ENCODE measurements at places on chromosomes 1 and 21.

DNA sequence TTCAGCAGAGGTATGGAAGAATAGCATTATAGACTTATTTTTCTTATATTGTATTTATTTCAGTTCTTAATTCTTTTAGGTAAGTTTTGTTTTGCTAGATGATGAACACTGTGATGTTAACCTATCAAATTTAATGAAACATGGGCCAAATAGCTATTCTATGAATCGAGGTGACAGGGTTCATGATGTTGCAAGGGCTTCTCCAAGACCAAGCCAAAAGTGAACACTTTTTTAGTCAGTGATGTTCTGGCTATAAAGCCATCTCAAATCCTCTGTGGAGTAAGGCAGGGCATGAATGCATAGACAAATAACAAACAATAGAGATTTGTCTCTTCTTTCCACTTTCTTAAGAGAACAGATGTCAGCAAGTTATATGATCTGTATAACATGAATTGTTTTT is 26.7 kb downstream of the C1orf146 start:
- DNase-seq: no peak

- peak; percentile 45 for DNase-seq
These were observed 3.9 kb upstream of the C4BPB start for GRCh38 chr1:207084701-207085180.

GRCh38 chr1:174497478-174497877 is 49.7 kb downstream of the GPR52 start:
- DNase-seq: no peak

DNA sequence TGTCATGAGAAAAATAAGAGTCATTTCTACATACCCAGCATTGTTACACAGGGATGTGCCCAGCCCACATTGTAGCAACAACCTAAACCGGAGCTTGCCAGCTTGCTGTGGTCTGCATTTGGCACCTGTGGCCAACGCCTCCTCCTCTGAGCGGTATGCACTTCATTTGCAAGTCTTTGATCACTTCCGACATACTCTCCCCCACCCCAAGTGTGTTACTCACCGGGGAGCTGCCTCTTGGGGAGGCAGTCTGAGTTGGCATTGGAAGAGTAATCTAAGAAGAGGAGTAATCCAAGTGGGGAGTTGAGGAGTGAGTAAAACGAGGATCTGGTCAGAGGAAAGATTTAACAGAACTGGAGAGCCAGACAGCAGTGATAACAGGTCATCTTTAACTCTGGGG is 3.8 kb downstream of the BCL9 start:
- DNase-seq: peak; percentile 58

GRCh38 chr1:22038036-22038435 is 14.5 kb upstream of the CDC42 start:
- DNase-seq: no peak

DNA sequence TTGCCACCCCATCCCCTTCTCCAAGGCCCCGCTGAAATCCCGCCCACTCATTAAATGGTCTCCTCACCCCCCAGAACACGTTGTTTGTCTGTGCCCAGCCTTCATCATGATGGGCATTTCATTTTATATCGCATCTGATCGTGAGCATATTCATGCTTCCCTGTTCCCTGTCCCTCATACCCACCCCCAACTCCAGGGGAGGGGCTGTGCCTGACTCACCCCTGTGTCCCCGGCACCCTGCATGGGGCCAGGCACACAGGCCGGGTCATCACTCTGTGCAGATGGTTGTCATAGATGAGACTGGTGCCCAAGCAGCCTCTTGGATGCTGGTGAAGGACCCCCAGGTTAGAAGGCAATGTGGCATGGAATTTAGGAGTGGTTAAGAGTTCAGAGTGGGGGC is 11.0 kb downstream of the CAMK2N1 start:
- no peak for DNase-seq

DNA sequence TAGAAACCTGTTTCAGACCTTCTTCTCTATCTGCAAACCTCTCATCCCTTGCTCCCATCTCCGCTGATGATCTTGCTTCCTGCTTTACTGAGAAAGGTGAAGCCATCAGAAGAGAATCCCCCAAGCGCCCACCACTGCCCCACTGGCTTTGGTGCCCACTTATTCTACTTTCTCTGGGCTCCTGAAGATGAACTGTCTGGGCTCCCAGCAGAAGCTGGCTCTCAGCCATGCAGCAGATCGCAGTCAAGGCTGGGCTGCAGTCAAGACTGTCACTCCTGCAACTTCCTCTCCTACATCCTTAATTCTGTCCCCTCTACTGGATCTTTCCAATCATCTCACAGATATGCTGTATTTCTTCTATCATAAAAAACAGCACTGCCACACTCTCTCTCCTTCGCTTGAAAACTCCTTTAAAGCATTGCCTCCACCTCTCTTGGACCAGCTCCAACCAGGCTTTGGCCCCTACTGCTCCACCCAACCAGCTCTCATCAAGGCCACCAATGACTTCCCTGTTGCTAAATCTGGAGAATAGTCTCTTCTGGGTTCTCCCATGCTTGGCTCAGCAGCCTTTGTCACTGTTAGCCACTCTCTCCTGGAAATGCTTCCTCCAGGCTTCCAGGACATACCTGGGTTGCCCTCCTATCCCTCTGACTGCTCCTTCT is 25.8 kb downstream of the TRIM62 start:
- no peak for DNase-seq

GRCh38 chr1:115301438-115302020 is 36.5 kb downstream of the NGF start:
- no peak for DNase-seq

- DNase-seq: no peak
These were observed 12.7 kb upstream of the ETV3L start for GRCh38 chr1:157112186-157112867.

DNA sequence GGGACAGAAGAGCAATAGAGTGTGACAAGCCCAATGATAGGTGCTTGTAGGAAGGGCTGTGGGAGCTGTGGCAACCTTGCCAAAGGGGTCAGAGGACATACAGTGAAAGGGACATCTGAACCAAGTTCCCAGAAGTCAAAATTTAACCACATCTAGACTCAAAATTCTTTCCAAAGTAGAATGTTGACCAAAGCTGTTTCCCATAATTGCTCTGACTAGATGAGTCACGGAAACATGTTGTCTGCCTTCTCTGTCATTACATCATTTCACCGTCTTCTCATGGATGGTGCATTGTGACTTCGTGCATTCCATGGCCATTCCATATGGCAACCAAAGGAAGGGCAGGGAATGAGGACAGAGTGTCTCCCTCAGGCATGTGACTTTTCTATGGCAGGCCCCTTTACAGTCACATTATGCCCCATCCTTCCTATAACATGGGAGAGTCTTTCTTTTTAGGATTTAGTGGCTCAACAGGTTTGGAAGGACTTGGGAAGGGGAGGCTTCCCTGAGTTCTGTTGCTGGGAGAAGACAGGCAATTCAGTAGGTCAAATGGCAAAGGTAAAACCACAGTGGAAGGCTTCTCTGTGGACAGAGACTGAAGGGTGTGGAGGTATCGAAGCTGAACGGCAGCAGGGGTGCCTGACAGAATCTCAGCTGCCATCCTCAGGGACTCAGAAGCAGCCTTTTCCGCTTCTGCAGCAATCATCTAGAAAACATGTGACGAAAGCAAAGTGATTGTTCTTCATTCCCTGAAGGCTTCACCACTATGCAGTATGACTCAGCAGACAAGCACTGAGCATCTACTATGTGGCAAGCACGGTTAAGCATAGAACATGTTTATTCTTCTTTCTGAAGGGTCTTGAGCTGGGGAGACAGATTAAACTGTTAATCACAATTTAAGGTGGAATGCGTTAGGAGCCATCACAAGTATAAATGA is 24.7 kb downstream of the NPHS2 start:
- DNase-seq: no peak

GRCh38 chr1:44808063-44808937 is at the start of gene BTBD19:
Gene BTBD19, plus strand, starts transcription at chr1:44808523. Its CDS starts 298 bp downstream, at chr1:44808821.
- no peak for DNase-seq

GRCh38 chr1:112714313-112715263 is 544 bp downstream of the PPM1J start:
- no peak for DNase-seq

DNA sequence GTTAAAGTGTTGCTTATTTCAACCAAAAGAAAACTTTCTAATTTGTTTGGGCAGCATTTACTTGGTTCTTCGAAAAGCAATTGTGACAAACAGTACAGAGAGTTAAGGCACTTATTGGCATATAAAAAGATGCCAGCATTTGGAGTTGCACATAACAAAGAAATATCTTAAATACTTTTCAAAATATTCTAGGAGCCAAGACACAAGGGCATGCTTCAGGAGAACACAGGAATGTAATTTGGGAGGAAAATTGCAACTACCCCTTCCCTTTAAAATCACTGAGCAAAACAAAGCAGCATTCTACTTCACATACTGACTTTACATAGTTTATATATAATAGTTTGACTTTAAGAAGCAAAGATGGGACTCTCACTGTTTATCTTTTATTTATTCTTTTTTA is 4.6 kb upstream of the TIE1 start:
- DNase-seq: no peak

DNA sequence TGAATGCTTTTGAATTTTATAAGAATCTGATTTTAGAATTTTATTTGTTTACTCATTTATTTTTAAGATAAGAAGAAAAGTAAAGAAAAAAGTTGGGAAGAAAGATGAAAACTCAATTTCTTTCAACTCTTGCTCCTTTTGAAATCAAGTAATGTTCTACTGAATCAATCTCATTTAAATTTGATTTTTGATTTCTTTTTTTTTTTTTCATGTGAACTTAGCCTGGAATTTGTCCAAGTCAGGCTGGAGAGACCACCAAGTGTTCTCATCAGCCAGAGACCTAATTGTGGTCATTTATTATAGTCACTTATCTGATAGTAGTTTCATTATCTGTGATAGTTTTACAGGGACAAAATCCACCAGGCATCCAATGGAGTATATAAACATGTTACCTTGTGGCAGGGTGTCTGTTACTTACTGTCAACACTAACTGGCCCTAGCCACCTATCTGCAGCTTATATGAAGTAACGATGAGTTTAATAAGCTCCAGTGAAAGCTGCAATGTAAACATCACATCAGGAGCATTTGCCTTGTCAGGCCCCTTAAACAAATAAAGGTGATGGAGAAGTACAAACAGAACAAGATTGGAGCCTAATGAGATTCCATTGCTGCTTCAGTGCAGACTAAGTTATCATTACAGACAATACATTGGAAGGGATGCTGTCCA is 39.2 kb downstream of the HLX start:
- DNase-seq: peak; percentile 75

GRCh38 chr1:159554696-159555095 is 18.9 kb upstream of the OR10J5 start:
- DNase-seq: no peak

GRCh38 chr21:16792101-16792500 is 720.7 kb upstream of the CXADR start:
- DNase-seq: no peak

DNA sequence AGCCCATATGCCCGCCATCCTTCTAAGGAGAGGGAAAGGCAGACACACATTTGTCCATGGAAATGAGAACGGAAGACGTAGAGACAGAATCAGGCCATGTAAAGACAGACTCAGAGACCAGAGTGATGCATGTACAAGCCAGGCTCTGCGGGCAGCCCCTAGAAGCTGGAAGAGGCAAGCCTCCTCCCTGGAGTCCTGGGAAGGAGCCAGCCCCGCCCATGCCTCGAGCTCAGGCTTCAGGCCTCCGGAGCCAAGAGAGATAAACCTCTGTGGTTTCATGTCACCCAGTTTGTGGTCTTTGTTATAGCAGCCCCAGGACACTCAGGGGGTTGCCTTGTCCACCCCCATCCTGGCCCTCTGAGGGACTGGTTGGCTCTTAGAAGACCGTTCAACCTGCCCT is 11.6 kb downstream of the PDE9A start:
- DNase-seq: no peak

DNA sequence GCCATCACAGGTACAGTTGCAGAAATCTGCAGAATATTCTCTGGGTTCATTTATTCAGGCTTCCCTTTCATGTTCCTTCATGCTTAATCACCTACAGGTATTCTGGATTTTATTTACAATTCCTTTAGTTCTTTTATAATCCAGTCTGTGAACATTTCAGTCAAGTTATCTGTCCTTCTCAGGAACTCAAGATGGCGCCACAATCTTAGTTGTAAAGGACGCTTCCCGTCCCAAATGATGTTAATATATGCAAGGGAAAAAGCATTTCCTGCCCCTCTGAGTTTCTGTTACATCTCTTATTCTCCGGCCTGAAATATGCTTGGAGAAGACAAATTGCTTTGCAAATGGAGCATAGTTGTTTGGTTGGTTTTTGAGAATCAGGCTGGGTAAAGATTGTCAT is 19.3 kb downstream of the F3 start:
- peak; percentile 59 for DNase-seq

DNA sequence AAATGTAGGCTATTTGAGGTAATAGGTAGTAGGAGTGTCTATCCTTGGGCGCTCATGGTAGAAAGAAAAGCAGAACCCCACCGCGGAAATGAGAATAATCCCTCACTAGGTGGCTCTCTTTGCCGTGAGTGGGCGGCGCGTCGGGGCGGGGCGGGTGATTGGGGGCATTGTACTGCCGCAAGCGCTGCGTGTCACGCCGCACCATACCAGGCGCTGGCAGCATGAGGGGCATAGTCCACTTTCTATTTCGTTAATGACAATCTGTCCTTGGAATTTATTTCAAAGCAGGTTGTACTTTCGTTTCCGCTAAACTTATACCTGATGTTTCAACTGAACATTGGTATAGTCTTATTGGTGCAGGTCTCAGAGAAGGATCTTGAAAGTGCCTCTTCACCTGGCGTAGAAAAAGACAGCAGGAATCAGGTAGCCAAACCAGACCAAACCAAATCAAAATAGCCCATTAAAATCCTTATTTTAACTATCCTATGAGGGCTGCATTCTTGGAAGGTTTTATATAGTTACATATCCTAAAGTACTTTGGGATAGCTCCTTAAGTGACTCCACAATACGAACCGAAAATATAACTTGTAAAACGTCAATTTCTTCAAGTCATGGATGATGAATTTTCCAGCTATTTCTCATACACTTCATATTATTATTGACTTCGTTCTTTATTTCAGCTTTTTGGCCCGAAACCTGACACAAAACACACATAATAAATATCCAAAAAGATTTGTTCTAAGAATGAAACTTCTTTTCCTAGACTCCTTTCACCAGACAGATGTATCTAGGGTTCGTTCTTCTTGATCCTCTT is 1.9 kb upstream of the SMG7 start:
- DNase-seq: peak; percentile 87

- DNase-seq: no peak
These were observed 9.1 kb downstream of the MMEL1 start for GRCh38 chr1:2623571-2624337.

DNA sequence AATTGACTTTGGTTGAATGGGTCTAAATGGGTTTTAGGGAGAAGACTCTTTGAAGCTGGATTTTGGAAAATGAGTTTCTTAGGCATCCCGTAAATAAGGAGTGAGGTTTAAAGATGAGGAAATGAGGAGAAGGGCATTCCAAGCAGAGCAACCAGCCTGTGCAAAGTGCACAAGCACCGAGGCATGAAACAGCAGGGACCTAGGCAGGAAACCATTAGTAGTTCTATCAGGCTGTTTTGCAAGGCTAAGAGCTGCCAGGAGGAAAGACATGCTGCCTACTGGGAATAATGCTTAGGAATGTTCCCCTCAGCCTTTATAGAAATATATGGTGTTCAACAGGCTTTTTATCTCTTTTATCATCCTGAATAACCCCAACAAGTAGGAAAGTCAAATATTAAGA is 153.1 kb upstream of the FGGY start:
- DNase-seq: peak; percentile 19

Measured in NCI-H526 (cell line).